Myometrial cell (primary cell): ENCODE measurements at places on chromosomes 11 and 22. TPM values are rescaled to one million over a fixed set of nuclear protein-coding genes. Genes with fewer than 3 reads are reported as not detected.

MMP8 gene
- total RNA-seq: not detected in 2 replicates

HEPHL1 gene
- total RNA-seq: not detected in 2 replicates

RPS6KB2 gene
- 64.0 and 77.3 TPM in 2 replicates for total RNA-seq

GLYAT gene
- total RNA-seq: not detected in 2 replicates

ART1 gene
- not detected in 2 replicates for total RNA-seq

APOBEC3B gene
- 28.5 and 29.6 TPM in 2 replicates for total RNA-seq

SH3BP1 gene
- 41.8 and 49.6 TPM in 2 replicates for total RNA-seq

KIRREL3 gene
- 4.1 and 4.3 TPM in 2 replicates for total RNA-seq

SLC5A4 gene
- not detected in 2 replicates for total RNA-seq

GPR83 gene
- not detected in 2 replicates for total RNA-seq

ZNF280A gene
- total RNA-seq: not detected in 2 replicates

C11orf97 gene
- not detected in 2 replicates for total RNA-seq
